ENCODE measurements at places on chromosomes 12 and 14.
A peak's percentile ranks its signal among the peaks of the same experiment; 100 is the strongest.

DNA sequence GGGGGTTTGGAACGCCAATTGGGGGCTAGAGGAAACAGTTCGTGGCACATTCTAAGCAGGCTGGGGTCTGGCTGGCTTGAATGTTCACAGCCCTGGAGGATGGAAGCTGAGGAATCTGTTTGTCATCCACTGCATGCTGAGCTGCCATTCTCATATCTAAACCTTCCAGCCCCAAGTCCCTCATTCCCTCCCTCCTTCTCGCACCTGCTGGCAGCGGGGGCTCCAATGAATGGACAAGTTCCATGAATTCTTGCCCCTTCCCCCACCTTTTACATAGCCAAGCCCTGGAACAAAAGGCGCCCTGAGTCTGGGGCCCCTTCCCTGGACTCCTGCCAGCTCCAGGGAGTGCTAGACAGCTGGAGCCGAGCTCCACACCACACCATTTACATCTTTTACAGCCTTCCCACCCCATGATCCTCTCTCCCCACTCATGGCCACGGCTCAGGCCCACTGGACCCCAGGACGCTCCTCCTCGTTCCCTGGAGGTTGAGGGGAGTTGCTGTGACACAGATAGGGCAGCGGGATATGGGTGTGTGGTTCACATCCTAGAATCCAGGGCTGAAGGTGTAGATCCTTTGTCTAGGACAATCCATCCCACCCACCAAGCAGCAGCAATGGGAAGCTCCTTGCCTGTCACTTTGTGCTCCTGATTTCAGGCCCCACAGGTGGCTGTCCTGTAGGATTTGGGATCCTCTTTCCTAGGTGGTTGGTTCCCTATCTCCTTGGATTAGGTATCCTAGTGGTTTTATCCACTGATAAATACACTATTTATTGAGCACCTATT lies 21.7 kb upstream of the VRTN start:
- DNase-seq, result no peak

GRCh38 chr12:5022025-5022424 lies 21.7 kb upstream of the KCNA5 start:
- DNase-seq, result no peak

DNA sequence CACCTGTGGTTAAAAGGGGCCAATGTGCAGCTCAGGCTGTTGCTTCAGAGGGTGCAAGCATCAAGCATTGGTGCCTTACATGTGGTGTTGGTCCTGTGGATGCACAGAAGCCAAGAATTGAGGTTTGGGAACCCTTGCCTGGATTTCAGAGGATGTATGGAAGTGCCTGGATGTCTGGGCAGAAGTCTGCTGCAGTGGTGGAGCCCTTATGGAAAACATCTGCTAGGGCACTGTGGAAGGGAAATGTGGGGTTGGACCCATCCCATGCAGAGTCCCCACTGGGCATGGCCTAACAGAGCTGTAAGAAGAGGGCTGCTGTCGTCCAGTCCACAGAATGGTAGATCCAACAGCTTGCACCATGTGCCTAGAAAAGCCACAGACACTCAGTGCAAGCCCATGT lies 36.6 kb downstream of the PCNX1 start:
- no peak for DNase-seq

- DNase-seq, result peak; percentile 89
Measured at GRCh38 chr14:65179918-65180724, 77.8 kb upstream of the MAX start.

DNA sequence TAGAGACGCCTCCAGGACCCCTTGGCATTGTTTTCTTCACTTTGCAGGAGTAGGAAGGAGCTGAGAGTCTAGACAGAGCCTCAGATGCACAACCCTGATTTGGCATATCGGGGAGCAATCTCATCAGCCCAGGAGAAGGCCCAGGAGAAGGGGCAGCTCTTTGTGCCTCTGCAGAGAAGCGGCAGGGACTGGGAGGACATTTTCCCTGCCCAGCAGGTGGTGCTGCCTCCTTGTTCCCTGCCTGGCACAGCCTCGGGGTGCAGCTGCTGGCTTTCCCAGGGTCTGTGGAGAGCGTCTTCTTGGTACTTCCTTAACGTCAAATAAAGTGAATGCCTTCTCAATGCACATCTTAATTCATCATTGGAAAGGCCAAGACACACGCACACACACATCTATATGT lies 419.5 kb downstream of the TMEM121 start:
- DNase-seq, result peak; percentile 51

- peak; percentile 77 for DNase-seq
Measured at GRCh38 chr12:4118017-4118510, 155.5 kb upstream of the CCND2 start.

DNA sequence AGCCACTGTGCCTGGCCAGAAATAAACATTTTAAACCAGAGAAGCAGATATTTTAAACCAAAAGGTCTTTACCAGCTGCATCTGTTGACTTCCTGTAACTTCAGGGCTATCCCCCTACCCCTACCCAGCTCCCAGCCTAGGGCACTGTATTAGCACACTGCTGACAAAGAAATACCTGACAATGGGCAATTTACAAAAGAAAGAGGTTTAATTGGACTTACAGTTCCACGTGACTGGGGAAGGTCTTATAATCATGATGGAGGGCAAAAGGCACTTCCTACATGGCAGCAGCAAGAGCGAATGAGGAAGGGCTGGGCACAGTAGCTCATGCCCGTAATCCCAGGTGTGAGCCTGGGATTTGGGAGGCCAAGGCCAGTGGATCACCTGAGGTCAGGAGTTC lies 26.0 kb downstream of the GEMIN2 start:
- DNase-seq, result no peak

- DNase-seq, result no peak
Measured at GRCh38 chr14:31902002-31902401, 175.1 kb upstream of the ARHGAP5 start.

DNA sequence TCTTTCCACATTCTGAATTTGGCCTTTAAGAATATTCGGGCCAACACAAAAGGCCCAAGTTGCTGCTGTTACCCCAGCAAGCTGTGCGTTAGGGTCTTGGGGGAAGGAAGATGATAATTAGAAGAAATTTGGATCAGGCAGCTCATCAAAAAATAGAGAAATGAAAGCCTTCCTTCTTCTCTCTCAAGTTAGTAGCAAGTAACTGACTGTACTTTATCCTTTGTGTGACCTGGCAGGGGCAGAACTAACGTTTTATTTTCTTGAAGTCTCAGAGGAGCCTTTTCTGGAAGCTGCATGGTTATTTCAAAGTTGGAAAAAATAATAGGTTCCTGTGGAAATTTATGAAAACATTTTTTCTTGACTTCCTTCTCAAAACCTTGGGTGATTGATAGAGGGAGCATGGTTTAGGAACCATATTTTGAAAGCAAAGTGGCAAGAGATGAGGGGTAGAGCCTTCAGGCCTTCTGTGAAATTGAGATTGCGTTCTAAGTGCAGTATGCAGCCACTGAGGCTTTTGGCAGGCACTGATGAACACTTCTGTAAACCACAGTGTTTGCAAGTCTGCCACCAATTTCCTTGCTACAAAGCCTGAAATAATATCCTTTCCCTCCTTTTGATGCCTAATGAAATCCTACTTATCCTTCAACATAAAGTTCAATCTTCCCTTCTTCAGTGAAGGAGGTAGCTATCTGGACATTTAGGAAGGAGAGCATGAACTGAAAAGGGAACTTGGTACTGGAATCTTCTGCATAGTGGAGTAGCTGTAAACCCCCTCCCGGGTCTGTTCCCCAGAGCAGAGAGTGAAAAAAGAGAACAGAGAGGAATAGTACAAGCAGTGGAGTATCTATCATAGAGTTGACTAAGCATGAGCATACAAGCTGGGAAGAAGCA lies 123.2 kb downstream of the FGD4 start:
- DNase-seq, result peak; percentile 68
